ENCODE measurements at places on chromosomes 12 and 14. TPM values are rescaled to one million over a fixed set of nuclear protein-coding genes. Genes with fewer than 3 reads are reported as not detected.

The SERPINA1 gene
- total RNA-seq = not detected

The SLC17A8 gene
- not detected for total RNA-seq

The CFAP251 gene
- 8.8 TPM for total RNA-seq

GRCh38 chr12:97474161-97474560 is 11.6 kb downstream of the RMST start:
- DNase-seq = no peak

The TEX52 gene
- not detected for total RNA-seq

All from fibroblast of the aortic adventitia (primary cell).